ENCODE measurements at places on chromosomes 2 and 18.
A peak's percentile ranks its signal among the peaks of the same experiment; 100 is the strongest.

- DNase-seq: no peak
Measured at GRCh38 chr2:139946690-139947089, 1166.5 kb upstream of the NXPH2 start.

- DNase-seq: no peak
Measured at GRCh38 chr2:235594041-235594440, 100.2 kb downstream of the AGAP1 start.

GRCh38 chr2:1659951-1660565, 84.3 kb downstream of the PXDN start:
- peak; percentile 31 for DNase-seq

- no peak for DNase-seq
Measured at GRCh38 chr2:166419616-166419934, 43.8 kb upstream of the SCN9A start.

GRCh38 chr2:16161768-16162490, 221.6 kb downstream of the MYCN start:
- no peak for DNase-seq

DNA sequence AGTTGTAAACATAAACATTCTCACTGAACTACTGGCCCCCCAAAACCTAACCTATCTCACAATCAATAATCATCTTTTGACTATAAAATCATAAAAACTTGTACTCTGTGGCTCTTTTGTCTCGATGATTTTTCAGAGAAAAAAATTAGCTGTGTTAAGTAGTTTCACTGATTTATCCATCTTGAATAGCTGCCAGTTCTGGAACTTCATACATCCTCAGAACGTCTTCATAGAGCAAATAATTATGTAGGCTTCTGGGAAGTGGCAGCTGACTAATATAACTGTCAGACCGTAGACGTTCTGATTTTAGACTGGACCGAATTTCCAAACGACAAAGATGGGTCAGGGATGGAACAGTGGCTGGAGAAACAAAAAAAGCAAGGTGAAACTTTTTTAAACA, 97.3 kb upstream of the CHAC2 start:
- DNase-seq: no peak

GRCh38 chr2:16128746-16129610, 188.6 kb downstream of the MYCN start:
- DNase-seq: peak; percentile 23

DNA sequence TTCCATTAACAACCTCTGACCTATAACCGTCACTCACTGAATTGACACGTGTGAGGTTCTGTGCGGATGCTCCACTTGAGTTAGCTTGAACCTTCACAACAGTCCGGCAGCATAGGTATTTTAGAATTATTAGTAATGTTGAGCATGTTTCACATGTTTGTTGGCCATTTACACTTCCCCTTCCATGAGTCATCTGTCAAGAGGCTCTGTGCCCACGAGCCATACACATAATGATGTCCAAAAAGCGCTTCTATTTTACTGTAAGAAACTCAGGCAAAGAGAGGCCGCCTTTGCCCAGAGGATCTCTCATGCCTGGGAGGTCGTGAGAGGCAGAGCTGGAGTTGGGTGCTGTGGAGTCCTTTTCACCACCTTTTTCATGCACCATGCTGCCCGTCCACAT, 28.9 kb upstream of the TMEM214 start:
- DNase-seq: no peak

Measured in islet precursor cell (in vitro differentiated cells).